ENCODE measurements at places on chromosomes 2 and 18. TPM values are rescaled to one million over a fixed set of nuclear protein-coding genes. Genes with fewer than 3 reads are reported as not detected.

- DNase-seq = no peak
Observed at GRCh38 chr18:1435487-1435886, 530.8 kb downstream of the ADCYAP1 start.

- no peak for DNase-seq
Observed at GRCh38 chr2:237511885-237512405, 24.9 kb downstream of the MLPH start.

- no peak for DNase-seq
Observed at GRCh38 chr2:232875256-232876121, 5.4 kb downstream of the SNORC start.

DNA sequence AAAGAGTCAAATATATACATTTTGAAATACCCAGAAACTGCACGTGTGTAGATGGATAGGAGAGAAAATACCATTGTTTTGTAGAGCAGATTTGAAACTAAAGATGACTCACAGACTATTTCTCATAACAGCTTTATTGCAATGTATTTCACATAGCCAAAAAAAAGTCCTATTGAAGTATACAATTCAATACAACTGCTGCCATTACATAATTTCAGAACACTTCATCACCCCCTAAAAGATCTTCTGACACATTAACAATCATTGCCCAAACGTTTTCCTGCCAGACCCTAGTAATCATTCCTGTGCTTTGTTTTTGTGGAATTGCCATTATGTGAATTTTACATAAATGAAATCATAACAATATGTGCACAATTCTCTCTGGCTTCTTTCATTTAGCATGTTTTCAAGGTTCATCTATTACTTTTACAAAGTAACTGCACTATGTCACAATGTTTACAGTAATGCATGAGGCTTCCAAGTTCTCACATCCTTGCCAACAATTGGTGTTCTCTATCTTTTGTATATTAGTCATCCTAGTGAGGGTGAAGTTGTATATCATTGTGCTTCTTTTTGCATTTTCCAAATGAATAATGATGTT, 378.6 kb upstream of the CWC22 start:
- DNase-seq = no peak

- peak; percentile 10 for DNase-seq
Observed at GRCh38 chr2:229445501-229446211, 174.6 kb upstream of the PID1 start.

DNA sequence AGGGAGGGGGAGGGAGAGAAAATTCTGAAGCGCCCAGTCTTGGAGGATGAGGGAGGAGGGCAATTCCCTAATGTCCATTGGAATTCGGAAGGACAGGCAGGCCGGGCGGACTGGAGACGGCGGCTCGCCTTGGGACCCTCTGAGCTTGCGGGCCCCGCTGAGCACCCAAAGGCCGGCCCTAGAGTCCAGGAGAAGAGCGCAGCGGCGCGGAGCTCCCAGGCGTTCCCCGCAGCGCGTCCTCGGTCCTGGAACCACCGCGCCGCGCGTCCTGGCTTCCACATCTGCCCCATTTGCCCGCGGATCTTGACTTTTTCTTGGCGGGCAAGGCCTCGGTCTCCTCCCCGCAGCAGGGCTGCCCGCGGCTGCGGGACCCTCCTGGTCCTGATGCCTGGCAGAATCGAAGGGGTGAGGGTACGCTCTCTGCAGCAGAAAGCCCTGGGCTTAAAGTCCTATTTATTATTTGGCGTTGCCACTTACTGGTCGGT, 675 bp upstream of the MLPH start:
- DNase-seq = no peak

- DNase-seq = no peak
Observed at GRCh38 chr18:42131066-42131929, 176.3 kb downstream of the PIK3C3 start.

GRCh38 chr2:34853646-34854045, 1254.5 kb upstream of the FAM98A start:
- no peak for DNase-seq

DNA sequence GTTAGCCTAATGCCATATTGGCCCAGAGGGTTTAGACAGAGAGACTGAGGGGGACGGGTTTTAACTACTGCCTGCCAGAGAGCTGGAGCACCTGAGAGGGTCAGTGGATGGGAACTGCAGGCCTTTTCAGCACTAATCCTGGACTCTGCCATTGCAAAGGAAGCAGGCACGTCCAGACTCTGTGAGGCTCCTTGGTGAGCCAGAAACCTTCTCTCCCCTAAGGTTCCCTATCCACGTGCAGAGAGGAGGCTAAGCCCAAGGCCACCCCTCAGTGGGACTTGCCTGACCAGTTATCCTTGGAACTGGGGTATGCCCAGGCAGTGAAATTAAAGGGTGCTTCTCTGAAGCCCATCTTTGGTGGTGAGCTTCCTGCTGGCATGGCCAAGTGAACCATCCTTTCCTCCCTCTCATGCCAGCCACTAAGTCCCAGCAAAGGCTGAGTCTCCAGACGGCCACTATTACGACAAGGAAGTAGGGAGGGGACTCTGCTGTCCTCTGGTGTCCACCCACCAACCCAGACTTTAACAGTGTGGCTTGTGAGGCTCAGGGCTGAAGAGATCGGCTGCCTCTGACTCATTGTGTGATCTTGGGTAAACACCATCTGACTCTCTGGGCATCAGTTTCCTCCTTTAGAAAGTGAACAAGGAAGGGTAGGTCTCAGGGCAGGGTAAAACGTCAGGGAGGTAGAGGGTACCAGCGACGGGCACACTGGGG, 3.9 kb upstream of the MLPH start:
- peak; percentile 87 for DNase-seq

- no peak for DNase-seq
Observed at GRCh38 chr2:96265349-96265839, 403 bp downstream of the TMEM127 start.

GRCh38 chr18:48794251-48794970, 156.4 kb downstream of the SMAD7 start:
- no peak for DNase-seq

Gene NCKAP1
- total RNA-seq = 88.9 TPM

Gene CDKL4
- total RNA-seq = not detected

Data from Caki2 (cell line).